Smooth muscle cell of the pulmonary artery (primary cell): ENCODE measurements at places on chromosomes 5 and 9. TPM values are rescaled to one million over a fixed set of nuclear protein-coding genes. Genes with fewer than 3 reads are reported as not detected.

NTRK2 gene
- total RNA-seq, result 1.0 and 18.4 TPM in 2 replicates

SLC9A3 gene
- 0.78 and 0.86 TPM in 2 replicates for total RNA-seq

HTR4 gene
- total RNA-seq, result 0.07 and 3.3 TPM in 2 replicates

SPINK4 gene
- total RNA-seq, result 0.91 TPM in 1 of 2 replicates, not detected in the other

NPDC1 gene
- 21.6 and 66.1 TPM in 2 replicates for total RNA-seq

PLGRKT gene
- 8.3 and 9.5 TPM in 2 replicates for total RNA-seq

TMEM203 gene
- 36.8 and 39.2 TPM in 2 replicates for total RNA-seq

C9orf57 gene
- total RNA-seq, result not detected in 2 replicates

FLT4 gene
- total RNA-seq, result 0.03 and 0.33 TPM in 2 replicates

ZNF622 gene
- 34.8 and 36.6 TPM in 2 replicates for total RNA-seq

PCDHGA9 gene
- 5.2 and 5.5 TPM in 2 replicates for total RNA-seq

SH3TC2 gene
- 2.4 and 3.1 TPM in 2 replicates for total RNA-seq

WDR70 gene
- 23.9 and 25.4 TPM in 2 replicates for total RNA-seq

NR2F1-AS1 gene
- total RNA-seq, result 10.7 and 11.4 TPM in 2 replicates

TNFSF8 gene
- not detected in 2 replicates for total RNA-seq

EDIL3 gene
- total RNA-seq, result 324 and 430 TPM in 2 replicates

TTF1 gene
- 7.2 and 8.0 TPM in 2 replicates for total RNA-seq

PRR7 gene
- 5.7 and 11.4 TPM in 2 replicates for total RNA-seq

C9 gene
- total RNA-seq, result not detected in 2 replicates

FRMD3 gene
- 2.6 and 6.9 TPM in 2 replicates for total RNA-seq

HAVCR1 gene
- total RNA-seq, result not detected in 2 replicates

BTNL9 gene
- not detected in 2 replicates for total RNA-seq

IRX1 gene
- total RNA-seq, result 0.86 and 2.5 TPM in 2 replicates

SPOCK1 gene
- 305 and 1,070 TPM in 2 replicates for total RNA-seq

CAVIN4 gene
- 1.6 TPM in 2 replicates for total RNA-seq

SLC4A9 gene
- total RNA-seq, result 0.07 TPM in 1 of 2 replicates, not detected in the other

GARIN3 gene
- total RNA-seq, result not detected in 2 replicates

DMAC1 gene
- total RNA-seq, result 4.5 and 5.7 TPM in 2 replicates

TYRP1 gene
- 0.07 and 2.5 TPM in 2 replicates for total RNA-seq

LEAP2 gene
- 0.26 and 0.30 TPM in 2 replicates for total RNA-seq

HTR1A gene
- total RNA-seq, result not detected in 2 replicates

MTX3 gene
- 14.5 and 17.5 TPM in 2 replicates for total RNA-seq

SPATA31D4 gene
- not detected in 2 replicates for total RNA-seq

ADAMTS13 gene
- 4.1 and 6.1 TPM in 2 replicates for total RNA-seq

PCDHB7 gene
- 0.33 and 1.1 TPM in 2 replicates for total RNA-seq

ZNF366 gene
- 0.07 TPM in 1 of 2 replicates, not detected in the other for total RNA-seq

FRMPD1 gene
- not detected in 2 replicates for total RNA-seq

CMYA5 gene
- 0.52 and 0.69 TPM in 2 replicates for total RNA-seq

RLN1 gene
- total RNA-seq, result 0.07 TPM in 1 of 2 replicates, not detected in the other

GARNL3 gene
- 6.2 and 8.8 TPM in 2 replicates for total RNA-seq

LHX6 gene
- not detected in 2 replicates for total RNA-seq

NIPAL4 gene
- 0.07 TPM in 2 replicates for total RNA-seq

TRIP13 gene
- 6.4 and 8.2 TPM in 2 replicates for total RNA-seq
